Erythroblast (primary cell): ENCODE measurements at places on chromosomes 1 and 21.
A peak's percentile ranks its signal among the peaks of the same experiment; 100 is the strongest.

GRCh38 chr1:220294846-220295301, 22.6 kb upstream of the RAB3GAP2 start:
- DNase-seq: no peak

- peak; percentile 34 for DNase-seq
Observed at GRCh38 chr21:35204850-35205541, 155.9 kb upstream of the RUNX1 start.

DNA sequence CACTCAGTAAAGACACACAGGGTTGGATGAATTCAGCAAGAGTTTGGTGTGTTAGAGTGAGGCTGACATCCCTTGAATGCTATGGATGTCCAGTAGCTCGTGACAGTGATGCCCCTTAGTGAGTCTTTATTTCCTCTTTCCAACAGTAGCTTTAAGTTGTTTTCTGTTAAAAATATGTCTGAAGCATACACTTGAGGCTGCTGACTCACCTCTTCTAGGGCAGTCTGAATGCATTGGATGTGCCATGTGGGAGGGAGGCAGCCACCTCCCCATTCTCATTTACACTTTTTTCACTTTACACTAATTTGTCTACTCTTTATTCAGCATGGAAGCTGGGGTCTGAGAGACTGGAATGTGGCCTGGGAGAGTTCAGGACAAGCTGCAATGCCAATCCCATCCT, 17.6 kb downstream of the NOS1AP start:
- no peak for DNase-seq

- DNase-seq: no peak
Observed at GRCh38 chr1:221782477-221782876, 40.6 kb upstream of the DUSP10 start.

DNA sequence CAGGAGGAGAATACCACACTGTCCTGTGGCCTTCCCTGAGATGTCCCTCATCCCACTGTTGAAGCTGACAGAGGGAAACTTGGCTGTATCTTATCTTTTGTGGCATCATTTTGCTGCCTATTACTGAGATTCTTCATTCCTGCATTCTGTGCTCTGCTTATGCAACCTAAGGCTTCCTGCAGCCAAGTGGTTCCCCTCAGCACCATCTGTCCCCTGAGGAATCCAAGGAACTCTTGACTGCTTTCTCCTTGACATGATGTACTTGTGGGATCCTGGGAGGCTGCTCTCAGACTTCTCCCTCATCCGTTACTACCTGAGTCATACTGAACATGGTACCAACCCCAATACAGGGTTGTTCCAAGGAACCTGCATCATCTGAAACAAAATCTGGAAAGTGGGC, 21.1 kb upstream of the RIMKLA start:
- DNase-seq: no peak

GRCh38 chr1:117561071-117561470, 44.8 kb upstream of the TENT5C start:
- DNase-seq: no peak

GRCh38 chr1:9020305-9020704, 5.9 kb downstream of the SLC2A7 start:
- DNase-seq: no peak

- no peak for DNase-seq
Observed at GRCh38 chr1:7893529-7894180, 40.8 kb upstream of the UTS2 start.

DNA sequence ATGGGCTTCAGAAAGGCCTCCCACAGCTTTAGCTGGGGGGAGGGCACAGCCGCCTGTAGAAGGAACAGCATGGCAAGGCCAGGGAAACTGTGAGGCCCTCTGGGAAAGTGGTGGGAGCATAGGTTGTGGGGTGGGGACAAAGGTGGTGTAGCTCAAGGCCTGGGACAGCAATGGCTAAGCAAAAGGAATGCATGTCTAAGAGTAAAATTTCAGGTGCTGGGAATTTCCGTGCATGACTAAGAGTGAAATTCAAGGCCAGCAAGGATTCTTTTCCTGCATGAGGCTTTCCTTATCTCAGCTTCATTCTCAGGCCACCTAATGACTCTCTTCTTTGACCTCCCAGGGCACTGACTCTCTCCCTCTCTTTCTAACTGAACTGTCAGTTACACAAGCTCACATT, 86.5 kb upstream of the WNT4 start:
- no peak for DNase-seq

DNA sequence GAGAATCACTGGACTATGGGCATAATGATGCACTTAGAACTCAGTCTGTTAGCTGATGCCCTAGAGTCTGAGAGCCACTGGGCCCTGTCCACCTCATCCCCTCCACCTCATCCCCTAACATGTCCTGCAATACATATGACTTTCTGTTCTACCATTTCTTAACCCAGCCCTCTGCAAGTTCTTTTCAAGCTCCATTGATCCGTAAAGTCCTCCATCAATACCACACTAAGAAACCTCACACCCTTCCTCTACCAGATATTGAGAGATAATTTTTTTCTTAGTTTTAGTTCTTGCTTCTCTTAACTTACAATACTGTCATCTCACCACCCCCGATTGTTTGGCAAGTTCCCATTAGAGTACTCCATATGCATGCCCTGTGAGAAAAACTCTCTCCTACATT, 22.1 kb downstream of the FCRL4 start:
- no peak for DNase-seq

DNA sequence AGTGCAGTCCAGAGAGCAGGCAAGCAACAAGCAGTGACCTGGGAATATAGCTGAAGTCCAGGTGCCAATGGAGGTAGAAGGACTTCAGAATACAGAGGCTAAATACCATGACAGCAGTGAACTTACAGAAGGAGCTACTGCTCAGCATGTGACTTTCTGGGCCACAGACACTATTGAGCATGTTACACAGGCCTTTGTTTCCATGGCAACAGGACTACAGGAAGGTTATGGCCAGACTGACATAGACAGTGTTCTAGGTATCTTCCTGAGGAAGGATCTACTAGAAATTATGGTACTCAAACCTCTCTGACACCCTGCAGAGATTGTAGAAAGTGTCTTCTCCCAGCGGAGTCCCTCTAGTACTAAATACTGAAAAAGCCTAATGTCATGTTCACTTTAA, 11.0 kb downstream of the OR2M5 start:
- DNase-seq: no peak

GRCh38 chr1:21537932-21538630, 28.9 kb downstream of the ALPL start:
- DNase-seq: no peak

- no peak for DNase-seq
Observed at GRCh38 chr1:94081566-94082344, 39.2 kb downstream of the ABCA4 start.

- no peak for DNase-seq
Observed at GRCh38 chr21:46468108-46468774, 9.6 kb downstream of the DIP2A start.

DNA sequence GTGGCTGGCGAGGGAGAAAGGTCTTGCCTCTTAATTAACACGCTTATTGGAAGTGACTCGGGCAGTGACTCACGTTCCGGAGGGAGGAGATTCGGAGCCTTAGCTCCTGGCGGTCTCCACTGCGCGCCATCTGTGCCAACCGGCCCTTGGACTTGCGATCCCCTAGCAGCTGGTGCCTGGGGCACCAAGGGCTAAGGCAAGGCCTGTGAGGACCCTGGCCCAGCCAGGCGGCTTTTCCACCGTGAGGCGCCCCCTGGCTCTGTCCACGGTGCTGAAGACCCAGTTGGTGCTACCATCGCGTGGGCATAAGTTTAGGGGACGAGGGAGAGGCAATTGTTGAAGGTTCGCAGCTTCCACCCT, 1.3 kb upstream of the SYT6 start:
- DNase-seq: peak; percentile 6

GRCh38 chr1:37404711-37405110, 69.7 kb upstream of the ZC3H12A start:
- no peak for DNase-seq

DNA sequence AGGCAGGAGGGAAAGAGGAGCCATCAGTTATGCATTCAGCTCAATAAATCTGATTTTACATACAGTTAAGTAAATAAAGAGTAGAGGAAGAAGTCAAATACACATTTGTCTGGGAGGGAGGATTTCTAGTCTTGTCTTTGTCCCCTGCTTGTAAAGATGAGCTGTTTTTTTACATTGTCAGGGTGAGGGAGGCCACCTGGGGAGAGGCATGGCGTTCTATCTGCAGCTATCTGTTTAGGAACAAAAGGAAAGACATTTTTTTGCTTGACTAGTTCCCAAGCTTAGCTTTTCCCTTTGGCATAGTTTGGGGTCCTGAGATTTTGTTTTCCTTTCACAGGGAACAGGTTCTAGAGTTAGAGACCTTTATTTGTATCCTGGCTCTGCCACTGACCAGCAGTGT, 14.9 kb downstream of the RAD54L start:
- DNase-seq: no peak

- peak; percentile 72 for DNase-seq
Observed at GRCh38 chr1:110312188-110313121, 26.7 kb upstream of the RBM15 start.

- no peak for DNase-seq
Observed at GRCh38 chr1:36166938-36167905, 11.3 kb downstream of the MAP7D1 start.
